Stimulated activated CD4-positive, alpha-beta T cell treated with anti-CD3 and anti-CD28 coated beads, Interleukin-4, amount 100 ng/mL, for 1 hour (primary cell): ENCODE measurements at places on chromosomes 3 and 15.

DNA sequence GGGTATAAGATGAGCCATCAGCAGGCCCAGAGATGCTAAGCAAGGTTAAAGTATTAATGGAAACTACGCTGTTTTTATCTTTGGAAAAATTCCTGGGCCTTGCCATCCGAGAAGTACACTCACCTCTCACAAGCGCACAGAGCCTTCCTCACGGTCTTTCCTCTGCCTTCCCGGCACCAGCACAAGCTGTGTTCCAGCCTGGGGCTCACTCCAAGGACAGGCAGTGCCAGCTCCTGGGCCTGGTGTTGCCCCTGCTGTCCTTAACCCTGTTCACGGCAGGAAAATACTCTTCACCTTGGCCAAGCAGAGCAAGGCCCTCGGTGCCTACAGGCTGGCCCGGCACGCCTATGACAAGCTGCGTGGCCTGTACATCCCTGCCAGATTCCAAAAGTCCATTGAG, 14.3 kb upstream of the RHO start:
- DNase-seq: no peak

GRCh38 chr3:109963831-109964230, 626.5 kb upstream of the DPPA4 start:
- no peak for DNase-seq

DNA sequence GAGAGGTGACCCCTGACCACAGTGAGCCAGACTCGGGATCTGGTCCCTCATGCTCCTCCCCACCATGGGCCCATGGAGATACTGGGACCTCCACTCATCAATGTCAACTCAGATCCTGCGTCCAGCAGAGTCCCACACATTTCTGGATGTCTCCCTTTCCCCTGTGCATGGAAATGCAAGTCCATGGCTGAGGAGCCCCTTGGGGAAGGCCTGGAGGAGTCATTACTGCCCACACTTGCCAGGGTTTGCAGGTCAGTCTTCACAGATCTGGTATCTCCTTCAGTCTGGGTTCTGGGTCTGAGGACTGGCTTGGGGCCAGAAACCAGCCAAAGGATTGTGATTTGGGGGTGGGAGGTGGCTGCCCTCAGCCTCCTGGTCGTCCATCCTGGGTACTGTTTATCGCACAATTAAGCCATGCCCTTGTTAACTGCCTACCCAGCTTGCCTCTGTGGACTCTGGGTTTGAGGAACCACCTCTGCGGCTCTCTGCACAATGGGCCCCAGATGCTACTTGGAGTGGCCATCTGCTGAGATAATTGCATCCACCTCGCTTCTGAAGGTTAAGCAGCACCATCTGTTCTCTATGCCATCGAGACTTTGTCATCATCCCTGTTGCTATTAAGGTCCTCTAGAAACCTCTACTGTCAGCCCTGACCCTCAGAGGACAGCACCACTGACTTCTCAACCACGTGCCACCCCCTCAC, 49.9 kb upstream of the KLF13 start:
- no peak for DNase-seq

DNA sequence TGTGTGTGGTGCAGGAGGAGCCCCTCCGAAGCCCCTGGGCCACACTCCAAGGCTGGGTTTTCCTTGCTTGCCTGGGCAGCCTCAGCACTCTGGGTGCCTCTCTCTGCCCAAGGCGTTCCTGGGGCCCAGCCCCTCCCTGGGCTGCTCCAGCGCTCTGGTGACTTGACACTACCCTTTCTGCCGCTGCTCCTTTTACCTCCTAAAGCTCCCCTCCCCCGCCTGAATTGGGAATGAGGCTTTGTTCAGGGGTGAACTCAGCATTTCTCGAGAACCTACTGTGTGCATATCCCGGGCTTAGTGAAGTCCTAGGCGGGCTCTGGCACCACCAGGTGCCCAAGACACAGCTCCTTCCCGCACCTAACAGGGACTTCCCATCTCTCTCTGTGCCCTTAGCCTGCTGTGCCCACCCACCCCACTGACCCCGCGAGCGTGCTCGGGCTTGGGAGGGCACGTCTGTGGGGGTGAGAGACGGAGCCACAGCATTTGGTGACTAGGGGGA, 1.2 kb upstream of the BAHD1 start:
- no peak for DNase-seq

- DNase-seq: no peak
Measured at GRCh38 chr3:112822064-112823055, 24.3 kb downstream of the CD200R1L start.

- no peak for DNase-seq
Measured at GRCh38 chr3:19427422-19428149, 279.3 kb downstream of the KCNH8 start.

- no peak for DNase-seq
Measured at GRCh38 chr15:64562003-64562640, 101.7 kb downstream of the ZNF609 start.

- DNase-seq: no peak
Measured at GRCh38 chr15:77838595-77838994, 205.9 kb upstream of the LINGO1 start.

GRCh38 chr15:99481951-99482230, 83.9 kb upstream of the MEF2A start:
- no peak for DNase-seq

- DNase-seq: no peak
Measured at GRCh38 chr3:190097025-190097424, 23.7 kb downstream of the P3H2 start.

- no peak for DNase-seq
Measured at GRCh38 chr15:82808634-82809041, 790 bp upstream of the WHAMM start.

DNA sequence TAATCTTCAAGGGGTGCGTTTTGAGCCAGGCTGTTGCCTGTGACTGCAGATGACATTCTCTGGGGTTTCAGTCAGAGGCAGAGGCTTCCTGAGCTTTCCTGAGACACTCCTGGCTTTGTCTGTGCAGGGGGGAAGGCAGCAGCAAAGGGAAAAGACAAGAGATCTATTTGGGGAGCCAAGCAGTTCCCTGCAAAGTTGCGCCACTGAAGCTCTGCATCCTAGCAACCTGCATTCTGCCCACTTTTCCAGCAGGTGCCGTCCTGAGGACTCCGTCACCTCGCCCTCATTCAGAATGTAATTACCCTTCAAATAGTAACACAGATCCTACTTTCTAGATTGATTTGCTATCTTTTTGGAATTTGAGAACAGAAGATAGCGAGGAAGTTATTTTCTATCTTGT, 1.9 kb upstream of the TMEM158 start:
- DNase-seq: no peak

- DNase-seq: no peak
Measured at GRCh38 chr3:83500931-83501330, 1457.9 kb upstream of the CADM2 start.

GRCh38 chr15:61917457-61917856, 142.8 kb downstream of the VPS13C start:
- DNase-seq: no peak

GRCh38 chr15:71057581-71057980, 57.7 kb upstream of the THSD4 start:
- DNase-seq: no peak

GRCh38 chr3:18441551-18441950, 16.4 kb upstream of the SATB1 start:
- no peak for DNase-seq

GRCh38 chr15:50698101-50698500, 11.5 kb upstream of the TRPM7 start:
- no peak for DNase-seq

DNA sequence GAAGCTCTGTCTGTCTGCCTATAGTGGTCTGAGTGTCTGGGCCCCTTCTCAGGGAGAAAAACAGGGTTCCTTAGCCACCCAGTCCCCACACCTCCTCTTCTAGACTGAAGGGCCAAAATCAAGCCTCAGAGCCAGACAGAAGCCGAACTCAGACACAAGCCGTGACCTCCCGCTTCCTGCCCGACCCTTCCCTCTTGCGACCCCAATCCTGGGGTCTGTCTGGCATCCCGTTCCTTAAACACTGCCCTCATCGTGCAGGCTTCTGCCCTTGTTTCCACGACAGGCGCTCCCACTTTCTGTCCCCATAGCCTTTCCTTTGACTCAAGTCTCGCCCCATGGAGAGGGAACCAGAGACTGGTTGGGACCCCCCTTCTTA, 32.3 kb downstream of the EPHB3 start:
- no peak for DNase-seq

GRCh38 chr15:26374806-26375205, 398.1 kb downstream of the GABRB3 start:
- DNase-seq: no peak

- DNase-seq: no peak
Measured at GRCh38 chr3:153752405-153753027, 368.7 kb upstream of the ARHGEF26 start.

DNA sequence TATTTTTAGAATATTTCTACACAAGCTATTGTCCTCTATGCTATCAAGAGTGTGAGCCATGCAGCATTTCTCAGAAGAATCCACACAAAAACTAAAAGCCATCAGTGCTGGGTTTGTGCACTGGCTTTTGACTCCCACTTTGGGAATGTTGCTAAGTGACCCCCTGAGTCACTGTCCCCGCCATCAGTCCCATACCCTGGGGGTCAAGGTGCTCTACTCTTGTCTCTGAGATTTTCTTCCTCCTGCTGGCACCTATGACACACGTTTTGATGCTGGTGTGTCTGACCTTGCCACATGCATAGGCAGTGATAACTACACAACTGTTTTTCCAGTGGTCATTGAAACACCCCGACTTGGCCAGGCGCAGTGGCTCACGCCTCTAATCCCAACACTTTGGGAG, 19.8 kb downstream of the CMTM7 start:
- DNase-seq: no peak

DNA sequence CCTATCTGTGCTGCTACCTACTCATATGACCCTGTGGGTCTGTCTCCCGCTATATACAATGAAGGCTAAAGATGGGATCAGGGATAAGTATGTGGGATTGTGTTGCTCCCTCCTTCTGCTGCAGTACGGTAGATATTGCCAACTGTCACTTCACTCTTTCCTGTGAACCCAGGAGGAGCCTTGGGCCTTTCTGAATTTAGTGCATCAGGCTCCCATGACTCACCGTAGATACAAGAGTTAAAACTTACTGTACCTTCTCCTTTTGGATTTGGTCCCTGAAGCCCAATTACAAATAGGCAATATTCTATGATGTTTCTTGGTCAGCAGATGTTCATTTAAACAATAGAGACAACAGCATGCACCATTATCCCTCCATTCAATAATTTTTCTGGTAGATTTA, 27.4 kb downstream of the MITF start:
- DNase-seq: no peak

GRCh38 chr15:90035095-90035839, 34.1 kb downstream of the ZNF710 start:
- no peak for DNase-seq

DNA sequence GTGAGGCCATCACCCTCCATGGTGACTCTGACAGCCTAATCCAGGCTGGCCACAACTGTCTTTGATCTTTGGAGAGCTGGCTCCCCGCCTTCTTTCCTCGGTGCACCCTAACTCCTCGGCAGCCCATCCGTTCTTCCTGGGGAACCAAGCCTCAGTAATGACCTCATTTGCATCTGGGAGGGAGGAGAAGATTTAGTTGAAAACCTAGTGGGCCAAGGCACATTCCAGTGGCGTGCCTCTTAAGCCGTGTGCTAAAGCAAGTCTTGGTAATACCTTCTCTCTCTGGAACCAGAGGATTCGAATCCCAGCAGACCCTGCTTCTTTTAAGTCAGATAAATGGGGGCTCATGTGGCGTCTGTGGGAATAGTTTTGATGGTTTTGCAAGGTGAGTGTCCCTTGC, 233.1 kb downstream of the EBLN2 start:
- no peak for DNase-seq

DNA sequence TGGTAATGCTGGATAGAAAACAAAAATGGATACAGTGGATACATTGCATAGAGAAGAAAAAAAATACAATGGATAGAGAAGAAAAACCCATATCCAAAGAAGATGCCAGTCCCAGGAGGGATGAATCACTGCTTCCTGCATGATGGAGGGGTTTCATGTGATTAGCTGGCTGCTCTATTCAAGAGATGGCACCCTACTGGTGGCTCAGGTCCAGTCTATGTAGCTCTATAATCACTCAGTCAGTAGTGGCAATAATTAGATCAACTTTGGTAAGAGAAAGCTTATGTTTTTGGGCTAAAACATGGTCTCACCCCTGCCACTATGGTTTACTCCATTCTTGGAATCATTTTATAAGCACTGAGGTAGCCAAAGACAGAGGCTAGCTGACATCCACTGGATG, 33.7 kb upstream of the NOX5 start:
- no peak for DNase-seq

DNA sequence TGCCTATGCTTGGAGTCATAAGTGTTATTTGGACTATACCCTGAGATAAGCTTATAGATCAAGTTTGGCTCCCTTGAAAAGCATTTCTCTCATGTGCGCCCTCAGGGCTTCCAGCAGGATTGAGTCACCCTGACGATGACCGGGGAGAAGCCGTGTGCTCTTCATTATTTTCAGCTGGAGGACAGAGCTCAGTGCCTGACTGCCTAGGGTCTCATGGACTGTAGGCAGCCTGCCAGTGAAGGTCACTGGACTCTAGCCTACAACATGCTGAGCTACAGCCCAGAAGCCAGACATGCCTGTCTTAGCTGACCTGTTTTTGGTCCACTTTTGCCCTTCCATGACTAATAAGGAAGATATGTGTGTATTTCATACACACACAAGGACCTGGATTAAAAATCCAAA, 31.6 kb upstream of the NUDT16 start:
- DNase-seq: no peak

GRCh38 chr15:74336061-74337005, 31.1 kb downstream of the CYP11A1 start:
- DNase-seq: no peak

DNA sequence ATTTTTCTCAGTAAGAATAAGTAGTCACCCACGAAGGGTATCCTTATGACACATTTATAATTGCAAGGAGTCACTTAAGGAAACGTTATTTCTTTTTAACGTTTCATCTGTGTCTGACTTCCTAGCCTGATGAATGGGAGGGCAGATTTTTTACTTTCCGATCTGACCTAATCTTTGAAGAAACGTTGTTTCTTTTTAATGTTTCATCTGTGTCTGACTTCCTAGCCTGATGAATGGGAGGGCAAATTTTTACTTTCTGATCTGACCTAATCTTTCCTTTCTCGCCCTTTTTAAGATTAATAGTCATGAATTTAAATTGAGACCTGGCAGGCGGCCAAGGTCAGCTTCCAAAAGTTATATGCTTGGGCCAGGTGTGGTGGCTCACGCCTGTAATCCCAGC, 3.0 kb upstream of the KLHL6 start:
- no peak for DNase-seq

DNA sequence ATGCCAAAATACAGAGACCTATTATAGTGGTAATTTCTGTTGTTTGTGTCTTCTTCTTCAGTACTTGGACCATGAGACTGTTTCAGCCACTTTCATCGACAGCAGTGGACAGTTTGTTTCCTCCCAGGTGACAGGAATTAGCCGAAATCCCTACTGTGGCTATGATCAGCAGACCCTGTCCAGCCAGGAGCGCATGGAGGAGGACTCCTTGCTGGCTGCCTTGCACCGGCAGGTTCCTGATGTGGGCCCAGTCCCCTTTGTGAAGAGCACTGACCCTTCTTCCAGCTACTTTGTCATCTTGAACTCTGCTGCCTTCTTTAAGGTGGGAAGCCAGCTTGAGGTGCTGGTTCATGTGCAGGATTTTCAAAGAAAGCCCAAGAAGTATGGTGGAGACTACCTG, 22.2 kb downstream of the NXPE3 start:
- DNase-seq: no peak

- DNase-seq: no peak
Measured at GRCh38 chr15:35194296-35194695, 109.2 kb upstream of the NANOGP8 start.
